ENCODE measurements at places on chromosomes 5 and 9.

DNA sequence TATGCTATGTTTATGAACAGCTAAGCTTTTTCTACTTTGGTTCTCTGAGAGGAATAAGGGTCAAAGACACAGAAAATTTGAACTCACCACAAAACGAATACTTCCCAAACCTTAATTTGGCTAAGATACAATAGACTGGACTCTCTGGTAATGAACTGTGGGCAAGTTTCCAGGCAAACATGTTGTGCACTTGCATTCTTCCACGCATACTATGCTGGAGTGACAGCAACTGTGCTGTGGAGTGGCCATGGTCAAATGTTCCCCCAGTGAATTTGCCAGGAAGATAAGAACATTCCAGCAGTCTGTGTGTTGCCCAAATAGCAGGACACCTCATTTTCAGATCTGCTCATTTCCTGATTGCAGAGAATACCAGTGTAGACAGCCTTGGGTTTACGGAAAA lies 275.3 kb upstream of the IL12B start:
- DNase-seq: no peak

DNA sequence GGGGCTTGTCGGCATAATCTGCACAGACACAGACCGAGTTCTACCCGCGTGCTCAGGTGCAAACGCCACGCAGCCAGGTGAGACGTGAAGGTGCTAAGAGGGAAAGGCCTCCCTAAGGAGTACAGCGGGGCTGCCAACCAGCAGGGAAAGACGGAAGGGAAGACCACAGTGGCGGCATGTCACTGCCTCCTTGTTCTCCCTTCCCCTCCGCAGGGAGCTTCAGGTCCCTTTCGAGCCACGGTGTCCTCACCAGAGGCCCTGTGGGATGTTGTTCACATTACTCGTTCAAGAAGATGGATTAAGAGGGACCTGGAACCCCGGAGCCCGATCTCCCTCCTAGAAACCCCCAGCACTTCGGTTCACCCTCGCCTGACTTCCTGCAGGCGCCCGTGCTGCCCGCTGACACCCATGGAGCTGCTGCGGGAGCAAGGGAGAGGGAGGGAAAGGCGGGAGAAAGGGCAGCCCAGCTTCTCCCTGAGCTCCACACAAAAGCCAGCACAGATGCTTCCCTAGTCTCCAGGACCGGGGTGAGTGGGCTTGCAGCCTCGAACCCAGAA lies 686 bp downstream of the BRD9 start:
- DNase-seq: peak; percentile 10

GRCh38 chr5:112752335-112752734 lies 14.7 kb downstream of the APC start:
- no peak for DNase-seq

- no peak for DNase-seq
These were observed 44.4 kb upstream of the GRIA1 start for GRCh38 chr5:153445875-153446579.
